NCI-H1048 (cell line): ENCODE measurements at places on chromosomes 16 and 17.

DNA sequence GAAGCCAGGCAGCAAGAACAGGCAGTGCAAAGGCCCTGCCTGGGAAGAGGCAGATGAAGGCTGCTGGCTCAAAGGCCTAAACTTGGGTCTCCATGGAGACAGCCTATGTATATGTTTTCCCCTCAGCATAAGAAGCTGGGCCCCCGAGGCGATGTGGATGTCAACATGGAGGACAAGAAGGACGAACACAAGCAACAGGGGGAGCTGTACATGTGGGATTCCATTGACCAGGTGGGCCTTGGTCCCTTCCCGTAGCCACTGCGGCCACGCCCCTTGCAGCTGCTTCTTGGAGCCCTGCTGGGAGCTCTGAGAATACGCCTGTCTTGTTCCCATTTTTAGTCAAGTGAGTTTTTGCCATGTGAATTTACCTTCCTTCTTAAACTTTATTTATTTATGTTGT is 106.0 kb downstream of the SDR42E1 start:
- no peak for DNase-seq

GRCh38 chr16:18853694-18854093 is 52.3 kb upstream of the ARL6IP1 start:
- DNase-seq, result no peak

GRCh38 chr16:48330189-48330840 is 54.9 kb downstream of the SIAH1 start:
- no peak for DNase-seq

- DNase-seq, result no peak
Observed at GRCh38 chr17:41439375-41439774, 1.4 kb downstream of the KRT38 start.

GRCh38 chr17:45430006-45430737 is 2.5 kb downstream of the ARHGAP27 start:
- no peak for DNase-seq

- DNase-seq, result no peak
Observed at GRCh38 chr17:21196126-21196525, 17.8 kb downstream of the TMEM11 start.

- no peak for DNase-seq
Observed at GRCh38 chr16:65559846-65560245, 438.0 kb upstream of the CDH11 start.

DNA sequence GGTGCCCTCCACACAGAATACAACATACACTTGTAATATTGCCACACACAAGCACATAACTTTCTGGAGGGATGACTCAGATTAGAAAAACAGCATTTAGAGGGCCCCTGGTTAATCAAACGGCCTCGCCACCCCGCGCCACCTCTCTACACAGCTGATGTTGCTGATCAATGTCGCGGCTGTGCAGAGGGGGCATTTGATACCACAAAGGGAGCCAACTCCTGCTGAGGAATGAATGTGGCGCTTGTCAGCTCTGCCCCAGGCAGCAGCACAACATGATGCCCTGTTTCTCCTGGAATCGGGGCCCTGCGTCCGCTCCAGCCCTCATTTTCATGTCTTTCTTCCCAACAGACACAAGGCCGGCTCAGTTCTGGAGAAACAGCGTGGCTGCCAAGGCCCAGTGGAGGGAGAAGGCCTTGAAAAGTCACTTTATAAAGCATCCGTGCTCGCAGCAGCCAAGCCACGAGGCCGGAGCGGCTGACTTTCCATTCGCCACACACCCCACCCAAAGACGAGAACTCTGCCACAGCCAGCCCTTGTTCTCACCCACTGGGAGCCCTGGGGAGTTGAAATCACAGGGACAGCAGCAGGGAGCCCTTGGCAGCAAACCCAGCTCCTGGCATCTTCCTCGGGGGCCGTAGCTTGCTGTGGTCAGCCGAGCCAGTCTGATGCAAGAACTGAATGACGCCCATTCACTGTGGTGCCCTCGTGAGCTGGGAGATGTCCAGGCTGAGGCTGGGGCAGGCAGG is 65.6 kb downstream of the XYLT1 start:
- no peak for DNase-seq

DNA sequence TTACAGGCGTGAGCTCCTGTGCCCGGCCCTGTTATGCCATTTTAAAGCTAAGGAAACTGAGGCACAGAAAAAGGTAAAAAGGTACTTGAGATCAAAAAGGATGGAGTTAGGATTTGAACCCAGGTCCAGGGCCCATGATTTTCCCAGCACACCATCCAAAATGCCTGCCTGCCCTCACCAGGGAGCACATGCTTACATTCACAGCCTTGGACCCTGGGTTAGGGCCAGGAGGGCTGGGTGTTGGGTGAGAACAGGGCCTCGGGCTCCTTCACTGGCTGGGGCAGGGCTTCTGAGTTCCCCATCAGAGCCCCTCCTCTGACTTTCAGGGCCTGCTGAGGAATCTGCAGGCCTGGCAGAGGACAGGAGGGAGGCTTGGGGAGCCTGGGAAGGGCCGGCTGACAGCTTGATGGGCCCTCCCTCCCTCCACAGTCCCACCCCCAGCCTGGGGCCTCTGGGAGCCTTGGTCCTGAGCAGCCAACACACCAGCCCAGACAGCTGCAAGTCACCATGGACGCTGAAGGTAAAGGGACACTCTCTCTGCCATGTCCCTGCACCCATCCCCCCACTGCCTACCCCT is at the start of gene QPRT:
QPRT (plus strand) TSS at position 490 of the 577 bp plus-strand sequence; CDS start at position 508, 18 bp downstream.
- DNase-seq, result no peak

DNA sequence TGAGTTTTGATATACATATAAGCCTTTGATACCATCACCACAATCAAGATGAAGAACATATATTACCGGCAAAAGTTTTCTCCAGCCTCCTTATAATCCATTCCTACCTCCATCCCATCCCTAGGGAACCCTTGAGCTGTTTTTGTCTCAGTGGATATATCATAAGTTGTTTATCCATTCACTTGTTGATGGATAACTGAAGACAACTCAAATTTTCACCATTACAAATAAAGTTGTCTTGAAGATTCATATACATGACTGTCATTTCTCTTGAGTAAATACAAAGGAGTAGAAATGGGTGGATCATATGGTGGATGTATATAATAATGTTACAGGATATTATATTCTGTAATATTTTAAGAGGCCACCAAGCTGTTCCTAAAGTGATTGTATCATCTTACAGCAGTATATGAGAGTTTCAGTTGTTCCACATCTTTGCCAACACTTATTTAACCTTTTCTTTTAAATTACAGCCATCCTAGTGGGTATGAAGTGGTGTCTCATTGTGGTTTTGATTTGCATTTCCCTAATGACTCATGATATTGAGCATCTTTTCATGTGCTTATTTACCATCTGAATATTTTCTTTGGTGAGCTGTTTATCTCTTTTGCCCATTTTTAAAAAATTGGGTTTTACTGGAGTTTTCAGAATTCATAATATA is 17.4 kb downstream of the NF1 start:
- no peak for DNase-seq

- no peak for DNase-seq
Observed at GRCh38 chr16:8551388-8552332, 38.7 kb downstream of the TMEM114 start.

- no peak for DNase-seq
Observed at GRCh38 chr16:50304467-50305440, 38.4 kb downstream of the ADCY7 start.

GRCh38 chr17:10513299-10514067 is 4.9 kb downstream of the MYH1 start:
- no peak for DNase-seq

- DNase-seq, result no peak
Observed at GRCh38 chr17:21297026-21297520, 12.6 kb downstream of the MAP2K3 start.

- no peak for DNase-seq
Observed at GRCh38 chr17:34156401-34156740, 98.7 kb upstream of the CCL2 start.

GRCh38 chr17:59332749-59333377 is 1.4 kb downstream of the YPEL2 start:
- DNase-seq, result no peak

DNA sequence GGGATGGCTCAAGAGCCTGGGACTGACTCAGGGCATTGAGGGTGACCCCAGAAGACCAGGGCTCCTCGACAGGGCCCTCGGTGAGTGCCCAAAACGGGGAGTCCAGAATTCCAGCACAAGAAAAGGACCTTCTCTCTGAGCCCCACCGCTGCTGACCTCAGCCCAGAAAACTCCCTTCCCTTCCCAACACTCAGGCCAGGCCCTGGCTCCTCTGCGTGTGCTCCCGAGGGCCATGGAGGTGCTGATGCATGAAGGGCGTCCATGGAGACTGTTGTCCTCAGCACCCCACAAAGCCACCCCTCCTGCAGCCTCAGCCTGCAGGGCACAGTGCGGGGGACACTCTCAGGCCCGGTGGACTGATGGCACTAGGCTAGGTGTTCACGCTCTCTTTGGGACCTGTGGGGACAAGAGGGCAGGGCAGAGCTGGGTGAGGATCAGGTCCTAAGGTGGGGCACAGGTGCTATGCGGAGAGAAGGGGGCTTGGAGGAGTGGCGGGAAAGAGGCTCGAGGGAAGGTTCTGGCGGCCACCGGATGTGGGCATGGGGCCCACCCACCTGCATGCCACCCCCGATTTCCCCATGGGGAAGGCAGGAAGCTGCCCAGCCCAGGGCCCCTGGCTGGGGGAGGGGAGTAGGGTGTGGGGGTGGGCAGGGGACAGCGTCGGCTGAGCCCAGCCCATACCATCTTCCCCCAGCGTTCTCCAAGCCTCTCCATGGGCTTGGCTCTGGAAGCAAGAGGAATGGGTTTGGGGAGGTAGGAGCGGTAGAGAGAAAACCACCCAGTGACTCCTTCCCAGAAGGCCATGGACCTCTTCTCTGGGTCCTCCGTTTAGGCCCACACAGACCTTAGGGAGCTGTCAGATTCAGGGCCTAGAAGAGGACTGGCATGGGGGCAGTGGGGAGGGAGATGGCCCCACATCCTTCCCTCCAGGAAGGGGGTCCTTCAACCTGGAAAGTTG is 4.5 kb upstream of the TSPOAP1 start:
- no peak for DNase-seq

DNA sequence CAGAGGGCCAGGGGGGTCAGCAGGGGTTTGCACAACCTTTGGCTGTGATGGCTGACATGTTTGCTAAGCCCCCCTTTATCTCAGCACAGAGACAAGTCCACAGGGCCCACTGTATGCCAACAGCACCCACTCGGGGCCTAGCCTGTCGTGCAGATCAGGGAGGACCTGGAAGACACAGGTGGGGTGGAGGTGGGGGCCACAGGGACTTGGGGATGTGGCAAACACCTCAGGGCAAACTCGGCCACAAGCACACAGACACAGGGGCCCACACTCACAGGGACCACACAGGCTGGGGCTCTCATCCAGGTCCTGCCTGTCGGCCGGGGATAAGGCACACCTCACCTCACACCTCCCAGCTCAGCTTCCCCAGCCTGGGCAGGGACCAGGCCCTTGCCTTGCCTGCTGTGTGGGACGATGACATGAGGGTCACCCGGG is 87.9 kb downstream of the C16orf78 start:
- no peak for DNase-seq

DNA sequence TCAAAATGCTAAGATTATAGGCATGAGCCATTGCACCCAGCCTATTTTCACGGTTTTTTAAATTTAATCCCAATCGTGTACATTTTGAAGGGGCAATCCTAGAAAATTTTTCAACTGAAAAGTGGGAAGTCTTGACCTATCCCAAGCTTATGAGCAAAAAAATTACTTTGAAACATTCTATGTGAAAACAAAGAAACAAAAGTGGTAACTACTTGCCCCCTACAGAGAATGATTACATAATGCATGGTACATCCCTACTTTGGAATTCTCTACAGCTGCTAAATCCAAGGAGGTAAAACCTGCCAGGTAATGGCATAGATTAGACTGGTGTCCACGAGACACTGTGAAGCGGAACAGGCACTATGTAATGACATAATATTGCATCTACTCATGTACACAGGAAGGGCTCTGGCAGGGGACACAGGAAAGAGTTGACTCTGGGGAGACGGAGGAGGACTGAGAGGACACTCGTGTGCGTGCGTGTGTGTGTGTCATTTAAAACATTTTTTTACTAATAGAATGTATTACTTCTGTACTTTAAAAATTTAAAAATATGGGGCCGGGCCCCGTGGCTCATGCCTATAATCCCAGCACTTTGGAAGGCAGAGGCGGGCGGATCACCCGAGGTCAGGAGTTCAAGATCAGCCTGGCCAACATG is 15.7 kb downstream of the ASGR2 start:
- DNase-seq, result no peak

GRCh38 chr17:48374650-48375230 is 55.3 kb downstream of the SKAP1 start:
- no peak for DNase-seq

- no peak for DNase-seq
Observed at GRCh38 chr16:10566613-10567012, 13.8 kb downstream of the EMP2 start.

- no peak for DNase-seq
Observed at GRCh38 chr17:13646969-13647542, 45.3 kb upstream of the HS3ST3A1 start.

DNA sequence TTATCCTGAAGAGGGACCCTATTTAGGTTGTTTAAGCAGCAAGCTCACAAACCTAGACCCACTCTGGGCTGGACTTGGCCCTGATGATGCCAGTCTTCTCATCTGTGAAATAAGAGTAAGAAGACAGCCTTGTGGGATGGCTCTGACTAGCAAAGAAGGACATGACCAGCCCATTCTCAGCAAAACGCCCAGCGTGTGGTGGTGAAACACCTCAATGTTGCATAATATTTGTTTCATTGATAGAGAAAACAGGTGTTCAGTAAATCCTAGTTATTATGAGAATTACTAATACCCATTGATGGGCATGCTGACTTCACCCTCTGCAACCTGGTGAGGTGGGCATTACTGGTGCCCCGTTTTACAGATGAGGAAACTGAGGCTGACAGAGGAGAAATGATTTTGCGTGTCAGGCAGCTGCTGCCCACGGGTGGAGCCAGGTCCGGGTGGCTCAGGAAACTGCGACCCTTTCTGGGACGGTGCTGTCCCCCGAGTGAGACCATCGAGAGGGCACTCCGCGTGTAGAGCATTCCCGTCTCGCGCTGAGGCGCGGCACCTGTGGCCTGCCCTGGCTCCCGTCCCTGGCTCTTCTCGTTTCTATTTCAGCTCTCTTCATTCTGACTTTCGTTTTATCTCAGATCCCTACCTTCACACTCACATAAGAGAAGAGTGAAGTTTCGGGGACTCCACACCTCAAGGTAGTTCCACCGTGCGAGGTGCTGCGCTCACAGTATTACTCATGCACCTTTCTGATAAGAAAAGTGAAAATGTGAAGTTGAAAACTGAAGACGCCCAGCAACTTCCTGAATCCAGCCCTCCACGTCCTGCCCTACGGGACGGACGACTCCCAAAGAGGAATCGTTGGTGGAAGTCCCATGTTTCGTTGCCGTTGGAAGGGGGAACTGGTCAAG is 48.5 kb downstream of the IRF8 start:
- DNase-seq, result no peak

GRCh38 chr16:59887856-59888255 is 1153.7 kb upstream of the GOT2 start:
- DNase-seq, result no peak

- peak; percentile 44 for DNase-seq
Observed at GRCh38 chr17:4986951-4987766, at the start of gene CAMTA2. CAMTA2 (minus strand) TSS chr17:4987675; CDS start chr17:4986222, 1,453 bp downstream.

GRCh38 chr17:21680366-21680765 is 12.0 kb upstream of the KCNJ18 start:
- no peak for DNase-seq
